Endothelial cell of umbilical vein (primary cell): ENCODE measurements at places on chromosomes 1 and 21.

DNA sequence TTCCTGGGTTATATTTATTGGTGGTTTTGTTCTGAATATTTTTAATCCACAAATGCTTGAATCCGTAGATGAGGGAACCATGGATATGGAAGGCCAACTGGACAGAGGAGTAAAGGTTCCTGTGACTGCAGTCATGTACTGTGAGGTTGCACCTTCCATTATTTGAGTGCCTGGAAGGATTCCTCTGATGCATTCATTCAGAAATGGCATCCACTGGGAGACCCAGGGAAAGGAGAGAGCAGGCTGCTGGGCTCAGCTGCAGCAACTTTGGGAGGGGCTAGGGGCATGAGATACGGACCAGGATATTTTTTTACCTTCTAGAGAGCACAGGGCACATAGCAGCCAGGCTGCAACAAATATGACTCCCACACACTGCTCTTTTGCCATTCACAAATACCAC lies 19.5 kb downstream of the AK2 start:
- H3K27me3 ChIP-seq = no peaks in the 10 kb centered on the region
- no peak overlapping the region for H3K27ac ChIP-seq
- peaks cover 14% of the 10 kb centered on the region for H3K36me3 ChIP-seq
- DNase-seq = no peak
- no peak overlapping the region for H3K4me3 ChIP-seq

- no peaks in the 10 kb centered on the region for H3K27me3 ChIP-seq
- H3K36me3 ChIP-seq = no peaks in the 10 kb centered on the region
Observed at GRCh38 chr1:94993931-94994645, 67.2 kb upstream of the CNN3 start.

GRCh38 chr1:180603223-180603849 lies 28.5 kb upstream of the XPR1 start:
- no peaks in the 10 kb centered on the region for H3K4me1 ChIP-seq
- H3K27ac ChIP-seq = no peak overlapping the region
- peaks cover 10% of the 10 kb centered on the region for H3K27me3 ChIP-seq
- no peaks in the 10 kb centered on the region for H3K36me3 ChIP-seq
- no peak for DNase-seq

DNA sequence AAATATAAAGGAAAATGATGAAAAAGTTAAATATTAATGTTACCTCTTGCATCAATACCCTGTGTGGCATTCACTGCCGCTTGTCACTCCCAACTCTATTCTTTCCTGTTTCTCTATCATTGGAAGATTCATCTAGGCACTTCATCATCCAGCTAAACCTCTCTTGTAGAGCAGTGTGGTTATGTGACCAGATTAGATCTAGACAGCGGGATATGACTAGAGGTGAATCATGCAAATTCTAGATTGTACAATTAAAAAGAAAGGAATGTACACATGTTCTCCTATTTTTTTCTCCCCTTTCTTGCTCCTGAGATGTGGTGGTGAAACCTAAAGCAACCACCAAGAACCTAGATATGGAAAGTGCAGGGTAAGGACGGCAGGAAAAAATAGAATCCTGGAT lies 174.1 kb downstream of the LBR start:
- DNase-seq = no peak
- H3K27ac ChIP-seq = no peak overlapping the region
- no peak overlapping the region for H3K4me3 ChIP-seq
- no peaks in the 10 kb centered on the region for H3K4me1 ChIP-seq

GRCh38 chr21:24308183-24308582 lies 1299.1 kb downstream of the MRPL39 start:
- no peaks in the 10 kb centered on the region for H3K36me3 ChIP-seq
- no peak overlapping the region for H3K4me3 ChIP-seq
- no peaks in the 10 kb centered on the region for H3K4me1 ChIP-seq
- no peak for DNase-seq
- H3K27me3 ChIP-seq = no peaks in the 10 kb centered on the region

DNA sequence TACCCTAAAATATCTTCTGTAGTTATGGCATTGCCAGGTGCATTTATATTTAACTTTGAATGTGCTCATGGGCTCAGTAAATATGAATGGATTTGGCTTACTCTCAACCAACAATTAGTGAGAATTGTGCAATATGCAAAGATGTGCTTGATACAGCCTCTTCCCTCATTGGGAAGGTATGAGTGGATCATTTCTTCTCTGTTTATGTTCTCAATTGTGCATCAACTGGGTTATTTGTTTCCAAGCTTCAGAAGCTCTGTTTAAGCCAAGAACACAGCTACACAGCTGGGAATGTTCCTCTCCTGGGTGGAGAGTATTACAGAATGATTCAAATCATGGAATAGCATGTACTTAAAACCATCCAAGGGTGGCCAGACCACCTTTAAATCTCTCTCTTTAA lies 17.6 kb upstream of the MAP1LC3C start:
- H3K27ac ChIP-seq = no peak overlapping the region
- DNase-seq = no peak
- H3K4me1 ChIP-seq = no peaks in the 10 kb centered on the region

DNA sequence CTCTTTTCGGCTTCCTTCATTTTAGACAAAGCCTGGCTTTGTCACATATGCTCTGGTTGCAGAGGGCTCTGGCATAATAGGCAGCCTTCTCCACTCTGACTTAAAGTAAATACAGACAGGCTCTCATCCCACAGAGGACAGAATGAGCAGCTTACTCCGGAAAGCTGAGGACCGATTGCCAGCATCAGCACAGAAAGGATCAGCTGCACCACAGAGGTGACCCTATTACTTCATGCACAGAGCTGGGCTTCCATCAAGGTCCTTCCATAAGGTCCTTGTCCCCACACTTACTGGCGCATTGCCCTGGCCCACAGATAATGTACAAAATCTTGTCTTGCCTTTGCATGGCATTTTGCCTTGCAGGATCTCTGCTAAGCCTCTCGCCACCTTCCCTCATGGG lies 67.6 kb downstream of the SEC16B start:
- H3K27ac ChIP-seq = no peak overlapping the region
- H3K27me3 ChIP-seq = no peaks in the 10 kb centered on the region
- no peaks in the 10 kb centered on the region for H3K36me3 ChIP-seq
- H3K4me1 ChIP-seq = no peaks in the 10 kb centered on the region

GRCh38 chr21:36579898-36580297 lies 100.0 kb upstream of the CLDN14 start:
- no peaks in the 10 kb centered on the region for H3K36me3 ChIP-seq
- no peak for DNase-seq
- no peaks in the 10 kb centered on the region for H3K4me1 ChIP-seq
- H3K27me3 ChIP-seq = peaks cover 11% of the 10 kb centered on the region

DNA sequence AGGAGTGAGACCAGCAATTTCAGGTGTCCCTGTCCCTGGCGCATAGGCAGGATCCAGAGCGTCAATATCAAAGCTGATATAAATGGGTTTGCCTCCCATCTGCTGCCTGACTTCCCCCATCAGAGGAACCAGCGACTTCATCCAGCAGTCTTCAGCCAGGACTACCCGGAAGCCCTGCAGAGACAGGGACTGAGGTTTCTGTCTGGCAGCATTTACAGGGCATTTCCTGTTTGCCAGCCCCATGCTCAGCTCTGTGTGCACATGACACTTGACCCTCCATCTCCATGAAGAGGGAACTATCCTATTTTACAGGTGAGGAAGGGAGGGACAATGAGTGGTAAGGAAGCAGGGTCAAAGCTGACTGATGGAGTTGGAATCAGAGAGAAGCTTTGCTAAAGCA lies 7.2 kb downstream of the AGMAT start:
- no peak overlapping the region for H3K27ac ChIP-seq
- no peak for DNase-seq
- no peaks in the 10 kb centered on the region for H3K27me3 ChIP-seq
- peaks cover 3% of the 10 kb centered on the region for H3K36me3 ChIP-seq
- no peak overlapping the region for H3K4me3 ChIP-seq

DNA sequence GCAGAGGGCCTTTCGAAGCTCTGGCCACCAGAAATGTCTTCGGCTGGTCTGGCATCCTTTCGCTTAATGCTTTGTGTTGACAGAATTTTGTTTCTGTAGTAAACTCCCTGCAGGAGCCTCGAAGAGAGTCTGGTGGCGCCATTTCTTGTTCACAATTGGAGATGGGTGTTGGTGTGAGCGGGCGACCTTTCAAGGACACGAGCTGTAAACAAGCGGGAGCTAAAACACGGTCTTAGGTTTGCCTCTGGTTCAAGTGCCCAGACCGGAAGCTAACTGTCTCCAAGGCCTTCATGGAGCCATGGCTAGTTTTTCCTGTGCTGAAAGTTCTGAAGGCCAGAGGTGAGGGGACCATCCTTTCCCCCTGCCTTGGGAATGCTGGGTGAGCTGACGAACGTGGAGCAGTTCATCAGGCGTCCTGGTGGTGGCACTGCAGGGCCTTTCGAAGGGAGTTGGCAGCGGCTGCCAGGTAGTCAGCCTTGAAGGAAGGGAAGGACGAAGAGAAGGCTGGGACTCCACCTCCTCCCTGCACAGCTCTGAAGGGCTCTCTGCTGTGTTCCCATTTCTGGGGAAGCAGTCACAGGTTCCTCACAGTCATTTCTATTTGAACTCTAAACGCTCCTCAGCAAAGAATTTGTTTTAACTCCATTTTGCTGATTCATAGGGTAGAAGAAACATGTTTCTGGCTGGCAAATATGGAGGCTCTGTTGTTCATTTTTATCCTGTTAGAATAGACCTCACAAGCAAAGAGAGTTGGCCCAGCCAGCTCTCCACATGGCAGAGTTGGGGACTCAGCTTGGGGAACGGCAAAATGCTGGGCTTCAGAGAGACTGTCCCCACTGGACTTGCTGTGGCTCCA lies 35.2 kb downstream of the URB2 start:
- DNase-seq = peak; percentile 61
- H3K27ac ChIP-seq = no peak overlapping the region
- no peaks in the 10 kb centered on the region for H3K27me3 ChIP-seq
- peaks cover 2% of the 10 kb centered on the region for H3K36me3 ChIP-seq
- no peak overlapping the region for H3K4me3 ChIP-seq

GRCh38 chr1:173224949-173225348 lies 17.8 kb upstream of the TNFSF4 start:
- H3K4me3 ChIP-seq = no peak overlapping the region
- H3K27me3 ChIP-seq = no peaks in the 10 kb centered on the region
- no peak for DNase-seq
- no peaks in the 10 kb centered on the region for H3K36me3 ChIP-seq

GRCh38 chr1:46489638-46490405 lies at the start of gene DMBX1:
Gene DMBX1, plus strand, starts transcription at chr1:46489836. Its CDS starts 17,175 bp downstream, at chr1:46507011.
- H3K36me3 ChIP-seq = no peaks in the 10 kb centered on the region
- no peaks in the 10 kb centered on the region for H3K4me1 ChIP-seq
- H3K4me3 ChIP-seq = no peak within 1 kb of the TSS
- H3K27me3 ChIP-seq = peaks cover 88% of the 10 kb centered on the region
- no peak within 1 kb of the TSS for H3K27ac ChIP-seq

- H3K4me1 ChIP-seq = no peaks in the 10 kb centered on the region
- no peaks in the 10 kb centered on the region for H3K36me3 ChIP-seq
- H3K27me3 ChIP-seq = no peaks in the 10 kb centered on the region
- DNase-seq = no peak
Observed at GRCh38 chr1:240683576-240683975, 71.6 kb upstream of the GREM2 start.

DNA sequence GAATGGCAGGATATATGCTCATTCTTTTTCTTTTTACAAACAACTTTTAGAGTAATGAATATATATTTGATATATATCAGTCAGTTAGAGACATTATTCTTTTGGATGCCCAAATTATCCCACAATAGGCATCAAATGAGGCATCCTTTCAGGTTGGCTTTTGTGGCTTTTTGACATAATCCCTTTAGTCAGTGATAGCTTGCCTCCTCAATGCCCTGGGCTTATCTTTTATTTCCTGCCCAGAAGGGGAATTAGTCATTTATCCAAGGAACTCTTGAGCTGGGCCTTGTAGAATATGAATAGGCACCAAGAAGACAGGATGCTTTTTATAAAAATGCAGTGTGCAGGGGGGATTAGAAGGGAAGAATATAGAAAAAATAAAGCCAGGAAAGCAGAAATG lies 22.2 kb downstream of the EPHX4 start:
- DNase-seq = no peak
- no peaks in the 10 kb centered on the region for H3K27me3 ChIP-seq
- H3K36me3 ChIP-seq = no peaks in the 10 kb centered on the region
- H3K27ac ChIP-seq = no peak overlapping the region
- no peak overlapping the region for H3K4me3 ChIP-seq
- H3K4me1 ChIP-seq = peaks cover 8% of the 10 kb centered on the region

- DNase-seq = no peak
- H3K4me1 ChIP-seq = no peaks in the 10 kb centered on the region
- H3K27ac ChIP-seq = no peak overlapping the region
- no peaks in the 10 kb centered on the region for H3K27me3 ChIP-seq
Observed at GRCh38 chr1:56845343-56845742, 9.3 kb upstream of the C8A start.

GRCh38 chr1:226494092-226494609 lies 54.4 kb upstream of the STUM start:
- no peak for DNase-seq
- no peak overlapping the region for H3K27ac ChIP-seq
- H3K4me3 ChIP-seq = no peak overlapping the region
- no peaks in the 10 kb centered on the region for H3K4me1 ChIP-seq
- H3K27me3 ChIP-seq = no peaks in the 10 kb centered on the region

- no peaks in the 10 kb centered on the region for H3K27me3 ChIP-seq
- peak; percentile 86 for DNase-seq
- peak overlapping the region; percentile 2 for H3K4me3 ChIP-seq
- H3K36me3 ChIP-seq = no peaks in the 10 kb centered on the region
- peak overlapping the region; percentile 92 for H3K27ac ChIP-seq
- peaks cover 6% of the 10 kb centered on the region for H3K4me1 ChIP-seq
Observed at GRCh38 chr1:66300972-66301451, 232.9 kb upstream of the SGIP1 start.

GRCh38 chr1:30824736-30825429 lies 67.3 kb upstream of the LAPTM5 start:
- H3K27ac ChIP-seq = no peak overlapping the region
- H3K36me3 ChIP-seq = no peaks in the 10 kb centered on the region
- H3K4me1 ChIP-seq = peaks cover 10% of the 10 kb centered on the region
- H3K4me3 ChIP-seq = no peak overlapping the region
- DNase-seq = no peak
- H3K27me3 ChIP-seq = peaks cover 30% of the 10 kb centered on the region

- H3K36me3 ChIP-seq = no peaks in the 10 kb centered on the region
- H3K4me1 ChIP-seq = no peaks in the 10 kb centered on the region
- no peak overlapping the region for H3K4me3 ChIP-seq
- no peak for DNase-seq
Observed at GRCh38 chr1:40299366-40300248, 17.5 kb downstream of the COL9A2 start.

GRCh38 chr1:244896550-244896949 lies 32.2 kb upstream of the HNRNPU start:
- H3K27ac ChIP-seq = peak overlapping the region; percentile 57
- no peaks in the 10 kb centered on the region for H3K27me3 ChIP-seq
- peak; percentile 86 for DNase-seq
- H3K4me3 ChIP-seq = no peak overlapping the region
